PC-3 (cell line): ENCODE measurements at places on chromosomes 13 and 19. TPM values are rescaled to one million over a fixed set of nuclear protein-coding genes. Genes with fewer than 3 reads are reported as not detected.

The SHISA7 gene
- not detected in 2 replicates for total RNA-seq

The ANKLE1 gene
- total RNA-seq, result 2.2 and 3.1 TPM in 2 replicates

The TRIM13 gene
- total RNA-seq, result 6.7 and 13.7 TPM in 2 replicates

The HTR2A gene
- total RNA-seq, result 0.04 TPM in 1 of 2 replicates, not detected in the other

The LILRB2 gene
- total RNA-seq, result not detected in 2 replicates
